ENCODE measurements at places on chromosomes 2 and 18.

GRCh38 chr2:100320547-100321178, 1.6 kb downstream of the LONRF2 start:
- DNase-seq = peak; percentile 26

GRCh38 chr2:233638836-233639235, 2.6 kb downstream of the UGT1A10 start:
- DNase-seq = no peak

GRCh38 chr2:236915726-236916125, 170.0 kb upstream of the COPS8 start:
- DNase-seq = no peak

DNA sequence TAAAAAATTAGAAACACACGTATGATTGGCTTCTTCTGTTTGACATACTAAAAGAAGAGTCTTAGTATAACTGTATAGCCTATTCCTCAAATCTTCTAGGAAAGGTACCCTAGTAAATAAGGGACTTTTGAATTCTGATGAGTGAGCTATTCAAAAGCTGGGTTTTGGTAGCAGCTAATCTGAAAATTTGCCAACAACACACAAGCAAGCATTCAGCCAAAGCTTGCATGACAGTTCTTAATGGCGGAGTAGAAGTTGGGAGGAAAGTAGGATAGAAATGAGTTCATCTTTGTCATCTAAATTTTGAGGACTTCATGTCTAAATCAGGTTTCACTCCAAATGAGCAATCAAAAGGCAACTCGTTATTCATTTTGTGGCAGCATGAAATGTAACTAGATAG, 813.0 kb downstream of the MBD2 start:
- no peak for DNase-seq

DNA sequence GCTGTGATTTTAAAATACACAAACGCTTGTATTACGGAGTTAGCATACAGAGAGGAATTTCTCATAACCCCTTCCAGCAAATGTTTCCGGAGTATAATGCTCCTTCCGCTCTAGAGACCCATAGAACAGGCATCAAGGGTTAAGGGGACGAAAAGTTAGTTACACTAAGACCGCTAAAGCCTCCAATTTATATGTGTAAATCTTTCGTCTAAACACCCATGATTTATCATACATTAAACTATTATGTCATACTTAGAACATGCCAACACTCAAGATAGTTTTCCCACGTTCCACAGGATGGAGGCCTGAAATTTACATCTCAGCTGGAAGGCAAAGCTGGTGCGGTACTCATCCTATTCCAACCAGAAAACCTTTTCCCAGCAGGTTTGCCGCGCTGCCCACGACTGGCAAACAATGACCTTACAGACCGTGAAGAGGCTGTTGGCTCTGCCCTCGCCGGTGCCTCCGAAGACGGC, 650 bp downstream of the ORMDL1 start:
- peak; percentile 48 for DNase-seq

- DNase-seq = no peak
Measured at GRCh38 chr18:3262234-3263131, 550 bp downstream of the MYL12B start.

DNA sequence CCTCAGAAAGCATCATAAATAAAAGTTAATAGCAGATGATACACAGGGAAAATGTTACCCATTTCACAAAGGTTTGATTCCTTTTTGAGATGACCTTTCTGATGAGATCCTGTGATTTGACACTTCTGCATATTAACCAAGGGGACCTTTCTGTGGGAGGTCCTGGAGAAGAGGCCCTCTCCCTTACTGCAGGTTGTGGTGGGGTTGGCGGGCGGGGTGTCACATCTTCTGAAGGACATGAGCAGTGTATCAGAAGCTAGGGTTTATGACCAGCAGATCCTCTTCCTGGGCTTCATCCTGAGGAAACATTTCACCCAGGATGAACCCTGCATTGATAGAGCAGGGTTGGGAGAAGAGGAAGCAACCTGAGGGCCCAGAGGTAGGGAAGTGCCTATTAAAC, 37.2 kb upstream of the SCLY start:
- DNase-seq = no peak

- DNase-seq = peak; percentile 94
Measured at GRCh38 chr2:227864161-227864756, 7.2 kb upstream of the DAW1 start.

DNA sequence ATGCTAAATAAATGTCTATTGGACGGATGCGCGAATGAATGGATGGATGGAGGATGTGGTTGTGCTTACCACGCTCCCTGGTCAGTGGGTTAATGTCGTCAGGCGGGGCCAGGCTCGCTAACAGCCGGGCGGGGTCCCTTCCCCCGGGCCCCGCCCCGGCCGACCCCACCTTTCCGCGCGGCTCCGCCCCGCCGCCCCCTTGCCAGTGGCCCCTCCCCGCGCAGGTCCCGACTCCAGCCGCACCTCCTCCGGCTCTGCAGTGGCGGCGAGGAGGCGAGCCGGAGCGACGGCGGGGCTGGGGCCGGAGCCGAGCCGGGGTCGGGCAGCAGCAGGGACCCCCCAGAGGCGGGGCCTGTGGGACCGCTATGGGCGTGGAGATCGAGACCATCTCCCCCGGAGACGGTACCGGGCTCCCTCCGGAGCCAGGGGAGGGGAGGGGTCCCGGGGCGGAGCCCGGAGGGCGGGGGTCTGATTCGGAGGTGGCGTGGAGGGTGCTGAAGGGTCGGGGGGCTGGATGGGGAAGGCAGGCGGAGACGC, at the start of gene FKBP1B:
TSS of gene FKBP1B (plus strand) at position 257 of the 537 bp plus-strand sequence. CDS start at position 366, 109 bp downstream.
- DNase-seq = peak; percentile 61

- no peak for DNase-seq
Measured at GRCh38 chr2:200199576-200200263, 106.8 kb upstream of the SPATS2L start.

- DNase-seq = no peak
Measured at GRCh38 chr2:239552213-239552926, 151.6 kb upstream of the HDAC4 start.

DNA sequence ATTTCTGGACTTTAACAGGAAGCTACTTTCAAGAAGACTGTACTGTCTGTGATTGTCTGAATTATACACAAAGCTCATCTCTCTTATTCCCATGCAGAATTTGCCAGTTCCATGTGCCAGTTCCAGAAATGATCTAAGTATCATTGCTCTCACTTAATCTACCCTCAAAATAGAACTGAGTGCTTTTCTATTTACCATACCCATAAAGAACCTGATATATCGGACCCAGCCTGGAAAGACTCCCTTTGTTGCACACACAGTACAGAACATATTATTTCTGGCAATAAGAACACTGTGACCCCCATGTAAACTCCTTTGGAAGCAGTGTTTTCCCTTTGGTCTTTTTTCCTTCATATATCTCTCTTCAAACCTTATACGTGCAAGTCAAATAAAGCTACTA, 102.3 kb upstream of the TTN start:
- DNase-seq = no peak

DNA sequence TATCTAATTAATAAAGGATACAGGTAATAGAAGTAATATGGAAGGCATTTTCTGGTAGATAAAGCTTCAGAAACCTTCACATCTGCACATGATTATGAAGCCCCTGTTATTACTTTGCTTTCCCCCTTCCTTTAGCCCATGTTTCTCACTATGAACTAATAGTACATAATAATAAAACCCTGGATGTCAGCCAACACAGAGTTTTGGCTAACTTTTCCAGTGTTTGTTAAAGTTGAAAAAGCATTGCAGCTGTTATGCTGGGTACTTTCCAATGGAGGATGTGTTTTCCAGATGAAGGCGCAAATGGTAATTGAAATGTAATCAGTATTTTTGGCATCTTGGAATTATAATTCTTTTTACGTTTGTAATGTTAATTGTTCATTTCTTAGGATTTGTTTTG, 43.5 kb downstream of the SPTBN1 start:
- peak; percentile 55 for DNase-seq

DNA sequence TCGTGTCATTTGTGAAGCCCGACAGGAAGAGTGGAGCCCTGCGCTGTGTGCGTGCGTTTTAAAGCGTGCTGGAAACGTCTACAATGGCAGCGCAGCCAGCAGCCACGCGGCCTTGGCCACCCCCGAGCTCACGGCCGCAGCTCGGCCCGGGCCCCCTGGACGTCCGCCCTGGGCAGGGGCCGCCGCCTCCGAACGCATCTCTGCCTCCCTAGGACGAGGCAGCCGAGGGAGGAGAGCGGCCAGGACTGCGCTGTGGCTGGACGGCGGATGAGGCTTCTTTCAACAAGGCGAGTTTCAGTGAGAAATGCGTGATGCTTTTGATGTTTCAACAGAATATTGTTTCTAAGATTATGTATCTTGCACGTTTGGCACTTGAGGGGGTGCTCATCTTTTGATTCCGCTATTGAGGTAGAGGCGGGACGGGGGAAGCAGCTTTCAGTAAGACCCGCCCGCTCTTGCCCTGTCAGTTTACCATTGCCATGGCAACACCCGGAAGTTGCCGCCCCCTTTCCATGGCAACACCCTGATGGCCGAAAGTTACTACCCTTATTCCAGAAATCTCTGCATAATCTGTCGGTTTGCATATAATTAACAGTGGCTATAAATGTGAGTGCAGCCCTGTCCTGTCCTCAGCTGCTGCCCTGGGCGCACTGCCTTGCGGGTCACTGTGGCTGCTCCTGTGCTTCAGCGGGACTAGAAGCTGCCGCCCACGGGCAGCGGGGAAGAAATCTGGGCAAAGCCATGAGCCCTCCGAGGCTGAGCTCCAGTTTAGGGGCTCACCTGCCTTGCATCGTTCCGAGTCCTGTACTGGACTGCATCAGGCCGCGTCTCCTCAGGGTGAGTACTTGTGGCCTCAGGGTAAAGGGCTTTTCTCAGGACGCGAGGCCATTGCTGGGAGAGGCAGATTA, 38.6 kb downstream of the ADNP2 start:
- peak; percentile 71 for DNase-seq

DNA sequence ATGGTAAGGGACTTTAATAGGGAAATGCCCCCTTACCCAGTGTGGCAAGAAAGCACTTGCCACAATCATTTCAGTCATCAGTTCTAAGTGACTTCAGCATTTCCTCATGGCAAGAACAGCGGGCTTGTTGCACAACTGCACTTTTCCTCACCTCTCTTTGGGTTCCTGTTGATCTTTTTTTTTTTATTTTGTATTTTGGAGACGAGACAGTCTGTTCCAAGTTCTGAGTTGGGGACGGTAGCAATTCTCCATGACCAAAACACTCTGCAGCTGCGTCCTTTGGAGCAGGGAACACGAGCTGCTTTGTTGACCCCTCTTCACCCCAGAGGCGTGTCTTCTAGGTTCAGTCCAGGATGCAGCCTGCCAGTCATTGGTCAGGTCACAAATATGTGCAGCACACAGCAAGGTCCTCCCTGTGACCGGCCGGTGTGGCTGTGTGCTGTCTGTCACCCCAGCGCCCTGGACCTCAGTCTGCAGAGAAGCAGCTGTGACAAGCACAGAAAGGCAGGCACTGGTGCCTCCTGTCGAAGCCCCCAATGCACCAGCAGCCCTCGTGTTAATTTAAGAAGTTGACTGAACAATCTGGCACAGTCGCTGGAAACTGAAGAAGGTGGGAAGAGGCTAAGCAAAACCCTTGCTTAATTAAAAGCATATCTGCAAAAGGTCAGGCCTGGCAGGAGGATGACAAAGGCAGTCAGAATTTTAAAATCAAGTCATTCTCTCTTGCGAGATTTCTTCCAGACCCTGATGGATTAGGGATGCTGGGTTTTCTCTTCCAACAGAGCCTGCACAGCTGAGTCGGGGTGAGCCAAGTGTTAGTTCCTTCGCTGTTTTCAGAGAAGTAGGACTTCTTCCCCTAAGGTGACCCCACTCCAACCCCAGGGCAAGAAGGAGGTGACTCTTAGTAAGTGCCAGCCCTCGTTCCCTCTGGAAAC, 96.7 kb upstream of the COPS8 start:
- peak; percentile 53 for DNase-seq

DNA sequence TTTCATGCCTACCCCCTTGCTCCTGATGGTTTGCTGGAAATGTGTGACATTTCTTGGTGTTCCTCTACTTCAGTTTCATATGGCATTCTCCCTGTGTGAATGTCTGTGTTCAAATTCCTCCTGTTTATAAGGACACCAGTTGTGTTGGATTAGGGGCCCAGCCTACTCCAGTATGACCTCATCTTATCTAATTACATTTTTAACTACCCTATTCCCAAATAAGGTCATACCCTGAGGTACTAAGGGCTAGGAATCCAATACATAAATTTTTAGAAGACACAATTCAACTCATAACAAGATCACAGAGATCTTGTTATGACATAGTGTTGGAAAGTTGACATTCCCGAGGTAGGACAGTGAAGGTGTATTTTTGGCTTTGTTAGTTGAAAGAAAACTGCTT, 5.5 kb downstream of the FAM210A start:
- no peak for DNase-seq

- DNase-seq = peak; percentile 80
Measured at GRCh38 chr2:54459037-54459441, 2.9 kb downstream of the SPTBN1 start.

DNA sequence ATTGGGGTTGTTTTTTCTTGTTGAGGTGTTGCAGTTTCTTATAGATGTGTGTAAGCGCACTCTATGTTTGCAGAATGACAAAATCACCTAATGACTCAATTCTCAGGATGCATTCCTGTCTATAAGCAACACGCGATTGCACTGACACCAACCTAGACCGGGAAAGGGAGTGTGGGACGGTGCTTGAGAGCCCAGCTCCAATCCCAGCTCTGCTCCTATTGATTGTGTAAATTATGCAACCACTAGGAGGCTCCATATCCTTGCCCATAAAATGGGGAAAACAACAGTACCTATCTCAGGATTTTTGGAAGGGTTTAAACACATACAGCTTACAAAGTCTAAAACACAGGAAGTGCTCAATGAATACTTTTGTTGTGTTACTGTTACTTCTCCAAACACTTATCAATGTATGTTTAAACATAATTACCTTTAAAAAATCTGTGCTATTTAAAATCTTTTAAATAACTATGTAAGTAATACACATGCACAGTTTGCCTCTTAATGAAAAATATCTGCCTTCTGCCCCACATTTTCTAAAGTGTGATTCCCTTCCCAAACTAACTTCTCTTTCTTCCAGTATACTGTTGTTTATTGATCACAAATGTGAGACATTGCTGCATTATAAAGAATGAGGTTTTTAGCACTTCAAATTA, 132.5 kb downstream of the SPHKAP start:
- peak; percentile 67 for DNase-seq

- peak; percentile 81 for DNase-seq
Measured at GRCh38 chr2:141348481-141348880, 782.3 kb downstream of the LRP1B start.

GRCh38 chr2:119377993-119378345, 11.2 kb downstream of the DBI start:
- DNase-seq = no peak

DNA sequence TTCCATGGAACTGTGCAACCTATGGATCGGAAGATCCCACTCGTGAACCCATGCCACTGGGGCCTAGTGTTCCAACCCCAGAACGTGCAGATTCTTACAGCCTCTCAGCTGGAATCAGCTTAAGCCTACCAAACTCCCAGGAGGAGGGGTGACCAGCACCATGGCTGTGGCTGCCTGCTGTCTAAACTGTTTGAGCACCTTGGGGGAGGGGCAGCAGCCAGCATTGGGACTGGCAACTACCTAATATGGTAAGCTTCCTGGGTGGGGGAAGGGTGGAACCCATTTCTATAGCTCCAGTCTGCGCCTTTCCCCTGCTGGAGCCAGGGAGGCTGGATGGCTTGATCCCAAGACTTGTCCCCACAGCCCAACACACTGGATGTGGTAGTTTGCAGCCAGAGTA, 10.7 kb upstream of the POLE4 start:
- DNase-seq = no peak
